Fibroblast of villous mesenchyme (primary cell): ENCODE measurements at places on chromosomes 4 and X.

DNA sequence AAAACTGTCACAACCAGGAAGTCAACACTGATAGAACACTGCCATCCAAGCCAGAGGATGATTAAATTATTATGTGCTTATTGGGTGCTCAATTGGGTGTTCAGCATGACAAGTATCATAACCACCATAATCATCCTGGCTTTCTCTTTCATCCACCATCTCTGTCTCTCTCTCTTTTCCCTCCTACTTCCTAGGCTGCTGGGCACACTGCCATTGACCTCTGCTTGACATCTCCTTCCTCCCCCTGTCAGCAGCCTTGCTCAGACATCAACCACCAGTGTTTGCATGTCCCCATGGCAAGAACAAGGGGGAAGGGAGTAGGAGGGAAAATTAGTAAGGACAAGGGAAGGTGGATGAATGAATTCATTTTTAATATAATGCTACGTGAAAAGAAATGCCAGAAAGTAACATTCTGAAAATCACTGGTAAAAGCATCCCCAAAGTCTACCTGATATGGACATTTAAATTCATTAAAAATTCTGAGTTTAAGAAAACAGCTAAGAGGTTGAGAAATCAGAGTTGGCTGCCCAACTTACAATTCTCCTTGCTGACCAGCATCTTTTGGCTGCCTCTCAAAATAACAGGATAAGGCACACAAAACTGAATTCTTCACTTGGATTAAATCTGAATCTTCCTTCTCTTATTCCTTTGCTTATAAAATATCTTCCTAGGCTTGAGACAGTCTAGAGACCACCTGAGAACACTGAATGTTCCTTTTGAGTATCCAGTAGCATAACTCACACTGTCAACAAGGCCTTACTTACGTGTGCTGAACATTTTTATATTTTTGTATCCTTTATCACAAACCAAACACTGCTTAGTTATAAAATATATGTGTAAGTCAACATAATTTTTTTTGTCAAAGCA, 48.5 kb downstream of the SNCA start:
- no peak for DNase-seq

GRCh38 chr4:5300283-5300682, 249.0 kb downstream of the STK32B start:
- no peak for DNase-seq

GRCh38 chr4:43766648-43767047, 682.0 kb downstream of the KCTD8 start:
- no peak for DNase-seq

GRCh38 chrX:1246816-1247215, 21.8 kb upstream of the CSF2RA start:
- DNase-seq, result peak; percentile 33

GRCh38 chrX:103773445-103773844, 3.2 kb upstream of the PLP1 start:
- DNase-seq, result no peak

GRCh38 chr4:87239821-87240220, 19.4 kb upstream of the KLHL8 start:
- no peak for DNase-seq

DNA sequence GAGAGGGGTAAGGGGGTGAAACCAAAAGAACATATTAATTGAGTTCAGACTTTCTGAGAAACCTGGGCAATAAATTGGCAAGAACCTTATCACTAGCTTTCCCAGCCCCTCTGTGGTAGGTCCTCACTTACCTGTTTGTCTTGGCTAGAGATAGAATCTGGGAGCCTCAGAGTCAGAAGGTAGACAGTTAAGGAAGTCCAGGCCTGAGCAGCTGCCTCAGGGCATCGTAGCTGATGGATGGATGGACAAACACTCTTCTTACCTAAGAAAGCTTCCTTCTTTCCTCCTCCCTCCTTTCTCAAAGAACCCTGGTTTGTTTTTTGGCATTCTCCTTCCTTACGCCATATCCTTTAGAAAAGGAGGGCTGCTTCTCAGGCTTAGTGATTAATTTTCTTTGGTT, 24.4 kb downstream of the FRAS1 start:
- no peak for DNase-seq

GRCh38 chr4:182555997-182556418, 312.8 kb downstream of the TENM3 start:
- peak; percentile 70 for DNase-seq

DNA sequence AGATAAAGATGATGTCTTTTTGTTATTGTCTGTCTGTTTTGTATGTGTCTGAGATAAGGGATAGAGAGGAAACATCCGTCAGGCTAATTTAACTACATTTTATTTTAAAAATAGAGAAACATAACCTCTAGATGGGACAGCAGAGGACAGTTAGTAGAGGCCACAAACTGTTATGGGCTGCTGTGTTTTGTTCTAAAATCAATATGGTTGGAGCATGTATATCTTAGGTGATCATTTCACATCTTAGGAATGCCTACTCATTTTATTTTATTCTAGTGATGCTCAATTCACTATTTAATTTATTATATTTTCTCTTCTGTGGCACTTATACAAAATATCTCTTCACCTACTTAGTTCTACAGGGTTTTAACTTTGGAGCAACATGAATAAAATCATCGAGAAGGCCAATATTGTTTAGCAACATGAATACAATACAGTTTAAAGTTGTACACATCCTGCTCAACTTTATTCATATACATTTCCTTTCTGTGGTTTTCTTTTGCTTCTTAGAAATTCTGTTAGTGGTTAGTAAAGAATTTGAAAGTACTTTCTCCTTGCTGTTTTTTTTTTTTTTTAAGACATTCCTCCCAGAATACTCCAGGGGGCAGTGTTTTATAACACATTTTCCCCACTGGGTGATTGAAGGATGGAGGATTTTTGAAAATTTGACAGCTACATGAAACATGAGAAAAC, 392.9 kb downstream of the UNC5C start:
- peak; percentile 39 for DNase-seq

GRCh38 chrX:82756272-82756671, 751.8 kb upstream of the POU3F4 start:
- no peak for DNase-seq
